C1 segment of cervical spinal cord (tissue), 14 donors: ENCODE measurements at places on chromosomes 2 and 18.
A peak's percentile ranks its signal among the peaks of the same experiment; 100 is the strongest.

DNA sequence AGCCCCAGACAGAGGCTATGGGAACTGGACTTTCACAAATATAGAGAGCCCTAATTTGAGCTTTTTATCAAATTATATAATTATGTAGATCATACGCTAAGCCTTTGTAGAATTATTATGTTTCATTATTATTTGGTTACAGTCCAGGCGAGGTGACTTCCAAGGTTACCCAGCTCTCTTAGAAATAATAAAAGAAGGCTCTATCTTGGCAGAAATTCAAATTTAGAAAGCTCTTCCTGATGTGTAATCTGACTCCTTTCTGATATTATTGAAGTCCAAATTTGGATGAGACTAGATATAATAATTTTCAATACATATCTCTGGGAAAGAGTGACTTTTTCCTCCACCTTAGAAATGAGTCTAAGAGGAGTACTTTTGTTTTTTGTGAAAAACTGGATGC, 4.8 kb upstream of the SLC38A11 start:
- no peak for DNase-seq

DNA sequence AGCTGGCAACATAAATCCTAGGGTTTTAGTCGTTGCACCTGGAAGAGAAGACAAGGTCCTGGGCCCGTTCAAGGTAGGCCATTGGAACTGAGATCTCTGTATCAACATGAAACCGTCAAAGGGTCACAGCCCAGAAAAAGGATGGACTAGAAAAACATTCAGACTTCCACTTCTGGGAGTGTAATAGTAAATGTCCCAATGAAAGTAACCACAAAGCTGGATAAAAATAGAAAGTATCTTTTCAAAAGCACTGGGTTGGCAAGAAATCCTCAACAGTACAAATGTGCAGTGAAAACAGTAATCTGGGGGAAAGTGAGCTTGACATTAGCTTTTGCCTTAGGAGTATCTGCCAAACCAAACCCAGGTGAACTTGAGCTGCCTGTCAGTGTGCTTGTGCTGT, 12.9 kb downstream of the CGREF1 start:
- DNase-seq: no peak

DNA sequence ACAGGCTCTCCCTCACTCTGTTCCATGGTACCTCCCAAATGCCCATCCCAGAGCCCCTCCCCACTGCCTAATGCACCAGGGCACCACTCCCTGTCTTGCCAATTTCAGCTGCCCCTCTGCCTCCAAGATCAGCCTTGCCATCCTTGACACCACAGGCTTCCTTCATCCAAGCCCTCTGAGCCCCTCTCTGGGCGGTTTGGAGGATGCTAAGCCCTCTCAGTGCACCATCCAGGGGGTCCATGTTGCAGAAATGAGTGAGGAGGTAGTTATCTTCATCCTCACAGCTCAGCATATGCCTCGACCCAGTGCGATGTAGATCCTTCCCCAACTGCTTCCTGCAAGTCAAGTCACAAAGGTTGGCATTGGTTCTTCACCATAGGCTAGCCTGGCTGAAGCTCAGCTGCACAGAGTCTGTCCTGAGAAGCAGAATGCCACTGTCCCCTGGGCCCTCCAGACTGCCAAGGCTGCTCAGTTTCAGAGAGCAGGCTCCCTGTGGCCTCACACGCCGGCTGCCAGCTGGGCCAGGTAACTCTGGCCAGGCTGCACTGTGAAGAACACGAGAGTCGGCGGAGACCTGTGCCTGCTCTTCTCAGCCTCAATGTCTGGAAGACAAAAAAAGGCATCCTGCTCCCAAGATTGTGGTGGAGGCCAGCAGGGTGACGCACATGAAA, 9.9 kb upstream of the MAP3K2 start:
- no peak for DNase-seq

- no peak for DNase-seq
Observed at GRCh38 chr2:71503837-71504236, 50.5 kb downstream of the DYSF start.

DNA sequence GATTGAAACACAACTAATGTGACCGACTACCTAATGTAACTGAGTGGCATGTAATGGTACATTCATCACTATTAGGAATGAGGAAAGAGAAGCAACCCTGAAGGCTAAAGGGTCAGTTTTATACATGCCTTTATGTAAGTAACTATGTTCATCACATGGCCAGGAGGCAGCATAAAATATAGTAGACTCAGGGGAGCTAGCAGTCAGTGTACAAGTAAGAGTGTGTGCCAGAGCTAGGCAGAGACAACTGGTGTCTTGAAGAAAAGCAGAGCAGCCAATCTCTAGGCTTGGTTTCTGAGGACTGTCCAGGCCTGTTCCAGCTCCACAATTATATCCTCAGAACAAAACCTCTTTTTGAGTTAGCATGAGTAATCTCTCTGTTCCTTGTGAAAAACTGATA, 18.1 kb downstream of the SMAD2 start:
- no peak for DNase-seq

DNA sequence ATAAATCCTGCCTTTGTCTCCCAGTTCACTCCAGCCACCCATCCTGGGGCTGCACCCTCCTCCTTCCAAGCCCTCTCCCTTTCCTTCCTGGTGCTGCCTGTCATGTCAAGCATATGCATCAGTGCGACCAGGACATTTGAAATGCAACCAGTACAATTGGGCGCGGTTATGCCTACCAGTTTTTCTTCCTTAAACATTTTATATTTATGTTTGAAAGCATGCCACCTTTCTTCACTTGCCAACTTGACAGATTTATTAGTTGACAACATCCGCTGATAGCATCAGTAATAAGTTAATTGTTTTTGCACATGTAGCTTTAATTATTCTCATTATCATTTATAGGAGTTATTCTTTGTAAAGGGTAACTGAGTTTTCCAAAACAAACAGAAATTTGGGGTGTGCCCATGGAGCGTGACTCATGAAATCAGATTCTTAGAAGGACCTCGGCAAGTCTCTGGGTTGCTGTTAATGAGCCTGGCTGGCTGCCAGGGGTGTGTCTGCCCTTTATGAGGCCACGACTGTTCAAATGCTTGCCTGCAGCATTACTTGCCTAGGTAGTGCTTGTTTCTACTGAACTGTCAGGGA, 32.8 kb upstream of the IL1B start:
- no peak for DNase-seq

DNA sequence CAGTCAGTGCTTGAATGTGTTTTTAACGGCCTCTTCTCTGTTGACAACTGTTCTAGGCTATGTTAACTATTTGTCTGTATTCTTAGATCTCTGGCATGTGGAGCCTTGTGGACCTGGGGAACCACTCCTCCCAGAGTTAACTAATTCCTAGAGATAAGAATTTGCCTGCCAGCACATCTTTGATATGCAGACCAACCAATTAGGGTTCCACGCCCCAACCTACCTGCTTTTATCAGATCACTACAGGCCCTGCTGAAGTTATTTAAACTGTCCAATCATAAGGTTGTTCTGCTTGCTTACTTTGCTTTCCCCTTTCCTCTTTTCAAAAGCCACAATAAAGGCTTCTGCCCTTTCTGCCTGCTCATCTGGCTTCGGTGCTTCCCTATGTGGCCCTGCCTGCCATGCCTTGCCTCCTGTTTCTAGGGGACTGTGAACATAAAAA, 8.5 kb upstream of the CYBRD1 start:
- no peak for DNase-seq

DNA sequence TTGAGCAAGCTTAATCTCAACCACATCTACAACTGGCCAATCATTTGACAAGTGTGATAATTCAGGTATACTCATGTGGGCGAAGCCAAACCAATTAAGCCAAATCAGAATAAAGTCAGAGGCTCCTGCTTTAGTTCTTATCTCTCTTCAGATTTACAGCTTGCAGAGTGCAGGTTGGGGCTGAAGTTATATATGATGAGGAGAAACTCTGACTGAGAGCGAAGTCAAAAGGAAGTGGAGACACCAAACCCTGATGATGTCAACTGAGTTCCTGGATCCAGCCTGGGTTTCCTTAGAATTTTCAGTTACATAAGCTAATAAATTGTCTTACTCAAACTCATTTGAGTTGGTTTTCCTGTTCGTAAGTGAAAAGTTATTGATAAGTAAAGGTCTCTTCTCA, 73.9 kb downstream of the ASXL2 start:
- no peak for DNase-seq

DNA sequence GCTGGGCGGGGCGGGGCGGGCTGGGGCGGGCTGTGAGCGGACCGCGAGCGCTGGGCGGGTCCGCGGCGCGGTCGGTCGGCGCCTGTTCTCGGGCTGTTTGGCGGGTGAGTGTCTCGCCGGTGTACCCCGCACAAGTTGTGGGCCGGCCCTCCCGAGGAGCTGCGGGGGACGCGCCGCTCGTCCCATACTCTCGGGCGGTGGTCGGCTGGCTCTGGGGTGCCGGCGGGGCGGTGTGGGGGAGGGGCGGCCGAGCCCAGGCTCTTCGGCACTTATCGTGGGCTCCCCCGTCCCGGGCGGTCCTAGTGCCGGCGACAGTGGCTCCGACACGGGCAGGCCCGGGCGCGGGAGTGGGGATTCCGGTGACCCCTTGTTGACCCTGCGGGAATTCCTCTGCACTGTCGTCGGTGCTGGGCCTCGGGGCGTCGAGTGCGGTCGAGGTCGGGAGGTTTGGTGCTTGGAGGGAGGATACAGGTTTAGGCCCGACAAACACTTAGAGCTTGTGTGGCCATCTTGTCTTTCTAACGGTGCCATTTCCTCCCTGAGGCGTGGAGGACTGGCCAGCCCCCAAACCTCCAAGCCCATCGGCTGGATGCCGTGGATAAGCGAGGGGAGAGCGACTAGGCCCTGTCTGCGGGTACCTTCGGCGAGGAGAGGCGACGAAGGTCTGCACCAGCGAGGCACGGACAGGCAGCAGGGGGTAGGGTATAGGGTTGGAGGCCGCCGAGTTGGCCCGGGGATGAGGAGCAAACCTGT, at the start of gene SEPTIN2:
TSS of gene SEPTIN2 (plus strand) at position 47 of the 753 bp plus-strand sequence. CDS start 8,308 bp downstream, outside the sequence.
- peak; percentile 83 for DNase-seq

DNA sequence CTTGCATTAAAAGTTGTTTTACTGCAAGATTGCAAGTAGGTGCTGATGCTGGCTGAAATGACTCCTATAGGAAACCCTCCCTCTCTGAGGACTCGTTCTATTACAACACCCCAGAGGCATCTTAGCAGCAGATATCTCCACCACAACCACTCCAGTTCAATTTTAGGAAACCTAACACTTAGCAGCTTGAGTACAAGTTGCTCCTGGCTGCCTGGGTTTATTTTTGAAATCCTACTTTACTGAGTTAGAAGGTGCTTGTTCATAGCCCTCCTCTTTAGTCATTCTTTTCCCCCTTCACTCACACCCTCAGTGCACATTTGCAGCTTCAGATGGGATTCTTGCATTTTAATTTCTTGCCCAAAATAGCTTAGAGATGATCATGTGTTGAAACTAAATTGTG, 111.5 kb downstream of the MTCL1 start:
- no peak for DNase-seq

DNA sequence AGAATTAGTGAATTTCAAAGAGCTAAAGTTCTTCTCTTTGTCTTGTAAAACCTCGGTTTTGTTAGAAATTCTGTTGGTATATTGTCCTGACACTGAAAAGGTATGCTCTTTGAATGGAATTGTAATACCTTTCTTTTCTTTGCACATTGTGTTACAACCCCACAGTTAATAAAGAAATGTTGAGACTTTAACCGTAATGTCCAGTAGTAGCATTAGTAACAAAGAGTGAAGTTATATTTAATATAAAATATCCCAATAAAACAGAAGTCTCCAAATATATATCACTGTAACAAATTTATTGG, 69.8 kb downstream of the EHBP1 start:
- no peak for DNase-seq

GRCh38 chr2:218959761-218960308, 369 bp downstream of the CDK5R2 start:
- DNase-seq: no peak

DNA sequence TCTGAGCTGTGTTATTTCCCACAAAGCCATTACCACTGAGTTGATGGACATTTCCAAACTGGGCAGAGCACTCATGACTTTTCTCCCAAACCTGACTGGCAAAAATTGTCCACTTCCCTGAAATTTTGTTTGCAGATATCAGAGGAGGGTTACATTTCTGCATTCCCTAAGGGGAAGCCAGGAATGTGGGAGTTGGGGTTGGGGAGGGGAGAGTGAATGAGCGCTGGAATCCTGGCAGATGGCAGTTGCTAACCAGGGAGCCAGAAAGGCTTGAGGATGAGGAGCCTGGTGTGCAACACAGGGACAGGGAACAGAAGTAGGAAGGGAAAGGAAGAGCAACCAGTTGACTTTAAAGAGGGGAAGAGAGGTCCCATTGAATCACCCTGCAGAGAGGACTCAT, 14.0 kb upstream of the CCNYL1 start:
- DNase-seq: no peak

DNA sequence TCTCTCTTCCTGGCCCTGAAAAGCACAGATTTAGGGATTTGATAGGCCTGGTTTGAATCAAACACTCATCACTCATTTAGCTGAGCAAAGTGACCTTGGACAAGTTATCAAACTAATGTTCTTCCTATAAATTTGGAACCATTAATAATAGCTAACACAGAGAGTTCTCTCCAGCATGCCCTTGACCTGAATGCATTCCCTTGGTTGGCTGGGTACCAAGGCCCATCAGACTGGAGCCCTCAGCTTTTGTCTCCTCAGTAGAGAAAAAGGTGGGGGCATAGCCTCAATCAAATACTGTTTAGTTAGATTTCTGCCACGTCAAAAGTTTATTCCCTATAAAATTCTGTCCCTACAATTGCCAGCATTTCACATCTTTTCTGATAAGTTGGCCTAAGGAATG, 13.8 kb upstream of the MRPL19 start:
- DNase-seq: no peak

DNA sequence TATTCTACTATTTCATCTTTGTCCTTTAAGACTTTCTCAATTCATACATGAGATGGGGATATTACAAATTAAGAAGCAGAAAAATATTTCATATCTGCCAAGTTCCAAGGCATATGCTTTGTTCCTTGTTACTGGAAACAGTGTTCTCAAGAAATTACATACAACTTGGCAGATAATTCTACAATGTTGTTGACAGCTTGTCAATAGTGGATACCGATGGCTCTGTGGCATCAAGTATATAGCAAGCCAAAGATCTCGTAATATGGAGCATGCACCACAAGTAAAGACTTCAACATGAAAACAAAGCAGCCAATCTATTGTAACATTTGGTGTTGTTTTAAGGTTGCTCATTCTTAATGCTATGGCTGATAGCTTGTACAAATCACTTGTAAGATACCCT, 598.2 kb upstream of the KLHL29 start:
- DNase-seq: no peak

- DNase-seq: no peak
Observed at GRCh38 chr18:61854578-61855448, 38.0 kb downstream of the RNF152 start.
